Immature natural killer cell (primary cell): ENCODE measurements at places on chromosomes 6 and 20.

DNA sequence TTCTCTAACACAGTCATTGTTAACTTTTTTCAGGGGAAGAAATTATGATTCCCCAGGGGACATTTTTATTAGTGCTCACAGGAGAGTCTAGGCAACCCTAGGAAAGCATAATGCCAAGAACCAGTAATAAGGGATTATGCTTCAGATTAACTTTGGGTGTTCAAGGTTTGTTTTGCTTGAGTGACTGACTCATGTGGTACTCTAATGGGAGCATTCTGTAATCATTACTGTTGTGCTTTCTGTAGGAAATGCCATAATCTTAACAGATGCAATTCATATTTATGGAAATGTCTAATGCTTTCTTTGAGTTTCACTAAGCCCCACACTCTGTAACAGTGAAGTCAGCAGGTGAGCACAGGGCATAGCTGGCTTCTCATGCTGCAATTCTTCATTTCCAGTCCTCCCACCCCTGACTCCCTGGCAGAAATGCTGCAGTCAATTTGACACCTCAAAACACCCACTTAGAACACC, 263.4 kb upstream of the MAN1A1 start:
- no peaks in the 10 kb centered on the region for H3K27me3 ChIP-seq
- DNase-seq, result no peak
- no peaks in the 10 kb centered on the region for H3K4me1 ChIP-seq
- no peak overlapping the region for H3K4me3 ChIP-seq
- H3K27ac ChIP-seq, result no peak overlapping the region

DNA sequence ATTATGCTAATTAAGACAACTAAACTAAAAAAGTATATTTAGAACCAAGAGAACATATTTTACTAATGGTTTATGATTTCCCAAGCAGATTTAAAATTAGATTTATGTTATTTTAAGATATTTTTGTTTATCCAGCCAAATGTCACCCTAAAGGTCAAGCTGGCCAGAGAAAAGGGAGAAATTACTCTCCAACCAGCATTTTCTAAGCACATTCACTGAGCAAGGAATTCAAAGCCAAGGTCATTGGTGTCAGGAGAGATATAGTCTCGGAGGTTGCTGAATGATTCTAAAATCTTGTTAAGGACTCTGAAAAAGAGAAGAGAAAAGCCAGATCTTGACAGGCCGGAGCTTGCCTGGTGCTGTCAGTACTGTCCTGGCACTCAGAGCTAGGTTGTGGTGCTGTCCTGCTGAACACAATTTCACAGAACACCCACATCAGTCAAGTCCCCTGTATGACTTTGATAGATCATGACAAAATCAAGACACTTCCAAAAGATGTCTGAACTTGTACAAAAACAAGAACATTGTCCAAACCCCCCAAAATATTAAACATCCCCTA, 222.3 kb upstream of the SMLR1 start:
- H3K27ac ChIP-seq, result no peak overlapping the region
- no peaks in the 10 kb centered on the region for H3K4me1 ChIP-seq
- H3K36me3 ChIP-seq, result no peaks in the 10 kb centered on the region
- H3K4me3 ChIP-seq, result no peak overlapping the region

DNA sequence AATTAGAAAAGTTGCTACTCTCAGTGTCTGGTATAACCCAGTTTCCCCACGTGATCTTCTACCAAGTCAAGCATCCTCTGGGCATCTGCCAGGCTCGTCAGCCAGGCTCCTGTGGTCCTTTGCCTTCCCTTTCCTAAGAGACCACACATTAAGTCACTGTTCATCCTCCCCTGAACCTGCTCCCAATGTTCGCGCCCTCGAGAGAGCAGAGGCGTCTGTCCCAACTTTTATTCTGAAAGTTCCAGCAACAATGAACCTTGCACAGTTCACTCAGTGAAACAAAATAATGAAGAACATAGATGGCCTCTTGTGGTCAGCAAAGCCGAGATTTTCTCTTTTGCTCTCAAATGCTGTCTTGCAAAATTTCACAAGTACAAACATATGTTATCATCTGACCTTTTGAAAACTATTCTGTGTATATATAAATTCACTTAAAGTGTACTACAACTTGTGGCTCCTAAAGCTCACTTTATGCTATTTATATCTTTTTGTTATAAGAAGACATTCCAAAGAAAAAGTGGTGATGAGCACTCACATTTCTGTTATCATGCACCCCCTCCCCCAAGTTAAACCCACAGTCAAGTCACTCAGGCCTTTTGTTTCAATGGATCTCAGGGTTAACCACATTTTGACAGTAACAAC, 39.2 kb upstream of the NHSL1 start:
- H3K4me3 ChIP-seq, result no peak overlapping the region
- no peaks in the 10 kb centered on the region for H3K27me3 ChIP-seq
- DNase-seq, result no peak
- no peak overlapping the region for H3K27ac ChIP-seq

DNA sequence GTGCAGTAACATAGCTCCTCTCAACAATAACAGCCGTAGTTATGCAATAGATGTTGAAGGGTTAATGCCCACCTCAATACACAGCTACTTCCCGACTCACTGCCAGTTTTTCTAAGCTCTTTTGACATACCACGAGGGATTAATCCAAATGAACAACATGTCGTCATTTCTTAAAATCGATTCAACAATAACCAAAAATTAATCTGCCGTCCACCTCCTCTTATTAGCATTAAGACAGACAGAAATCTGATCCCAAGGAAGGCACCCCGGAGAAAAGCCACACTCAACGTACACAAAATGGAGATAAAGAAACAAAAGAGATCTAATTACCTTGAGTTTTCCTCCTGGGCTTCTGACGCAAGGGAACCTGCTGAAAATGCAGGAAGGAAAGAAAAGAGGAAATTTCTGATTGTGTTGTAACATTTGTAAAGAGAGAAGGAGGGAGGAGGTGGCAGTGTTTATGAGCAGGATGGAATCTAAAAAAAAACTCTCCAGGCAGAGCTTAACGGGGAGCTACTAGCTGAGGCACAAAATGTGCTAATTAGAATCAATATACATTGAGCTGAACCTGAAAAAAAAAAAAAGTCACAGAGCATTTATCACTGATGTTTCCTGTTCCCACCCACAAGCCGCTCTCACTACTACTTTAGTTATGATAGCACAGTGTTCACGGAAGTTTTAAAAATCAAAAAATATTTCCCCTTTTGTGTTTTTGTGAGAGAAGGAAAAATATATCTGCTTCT, 109.3 kb downstream of the IPCEF1 start:
- H3K4me1 ChIP-seq, result peaks cover 91% of the 10 kb centered on the region
- DNase-seq, result peak; percentile 57
- H3K4me3 ChIP-seq, result peak overlapping the region; percentile 95
- H3K27ac ChIP-seq, result peak overlapping the region; percentile 91
- H3K36me3 ChIP-seq, result peaks cover 9% of the 10 kb centered on the region

- peak overlapping the region; percentile 96 for H3K27ac ChIP-seq
- DNase-seq, result no peak
- H3K4me3 ChIP-seq, result peak overlapping the region; percentile 18
- H3K4me1 ChIP-seq, result peaks cover 100% of the 10 kb centered on the region
- H3K36me3 ChIP-seq, result no peaks in the 10 kb centered on the region
Measured at GRCh38 chr6:13384506-13384905, 56.2 kb upstream of the TBC1D7 start.

DNA sequence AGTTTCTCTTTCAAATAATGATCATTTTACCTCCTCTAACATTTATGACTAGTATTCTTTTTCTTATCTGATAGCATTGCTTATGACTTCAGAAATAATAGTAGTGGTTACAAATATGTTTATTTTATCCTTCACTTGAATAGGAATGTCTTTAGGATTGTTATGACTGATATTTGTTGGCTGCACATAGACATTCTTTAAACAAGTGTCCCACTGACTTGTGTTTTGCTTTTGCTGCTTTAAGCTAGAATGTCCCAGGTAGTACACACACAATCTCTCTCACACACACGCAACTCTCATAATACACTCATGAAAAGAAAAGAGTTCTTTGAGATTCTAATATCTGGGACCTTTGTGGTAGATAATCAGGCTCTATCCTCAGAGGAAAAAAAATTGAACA, 21.6 kb downstream of the KIAA1586 start:
- peaks cover 21% of the 10 kb centered on the region for H3K36me3 ChIP-seq
- H3K27ac ChIP-seq, result no peak overlapping the region
- H3K4me1 ChIP-seq, result no peaks in the 10 kb centered on the region
- no peak overlapping the region for H3K4me3 ChIP-seq
- H3K27me3 ChIP-seq, result no peaks in the 10 kb centered on the region

GRCh38 chr6:167696296-167696695, 130.4 kb upstream of the AFDN start:
- peaks cover 8% of the 10 kb centered on the region for H3K27me3 ChIP-seq
- H3K4me3 ChIP-seq, result no peak overlapping the region
- H3K36me3 ChIP-seq, result no peaks in the 10 kb centered on the region
- peaks cover 12% of the 10 kb centered on the region for H3K4me1 ChIP-seq
- DNase-seq, result no peak

DNA sequence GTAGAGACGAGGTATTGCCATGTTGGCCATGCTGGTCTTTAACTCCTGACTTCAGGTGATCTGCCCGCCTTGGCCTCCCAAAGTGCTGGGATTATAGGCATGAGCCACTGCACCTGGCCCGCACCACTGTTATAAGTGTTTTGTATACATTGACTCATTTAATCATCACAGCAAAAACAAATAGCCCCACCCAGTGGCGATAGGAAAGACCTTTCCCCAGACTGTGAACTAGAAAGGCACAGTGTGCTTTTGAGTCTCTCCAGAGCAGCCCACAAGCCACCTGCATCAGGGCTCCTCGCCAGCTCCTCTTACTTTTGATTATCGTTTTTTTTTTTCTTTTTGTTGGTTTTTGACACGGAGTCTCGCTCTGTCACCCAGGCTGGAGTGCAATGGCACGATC, 27.9 kb upstream of the ZFP64 start:
- no peak overlapping the region for H3K4me3 ChIP-seq
- no peak for DNase-seq
- H3K4me1 ChIP-seq, result no peaks in the 10 kb centered on the region
